ENCODE measurements at places on chromosomes 11 and 22.

GRCh38 chr22:35308480-35309021 is 8.9 kb downstream of the TOM1 start:
- DNase-seq: peak; percentile 34

DNA sequence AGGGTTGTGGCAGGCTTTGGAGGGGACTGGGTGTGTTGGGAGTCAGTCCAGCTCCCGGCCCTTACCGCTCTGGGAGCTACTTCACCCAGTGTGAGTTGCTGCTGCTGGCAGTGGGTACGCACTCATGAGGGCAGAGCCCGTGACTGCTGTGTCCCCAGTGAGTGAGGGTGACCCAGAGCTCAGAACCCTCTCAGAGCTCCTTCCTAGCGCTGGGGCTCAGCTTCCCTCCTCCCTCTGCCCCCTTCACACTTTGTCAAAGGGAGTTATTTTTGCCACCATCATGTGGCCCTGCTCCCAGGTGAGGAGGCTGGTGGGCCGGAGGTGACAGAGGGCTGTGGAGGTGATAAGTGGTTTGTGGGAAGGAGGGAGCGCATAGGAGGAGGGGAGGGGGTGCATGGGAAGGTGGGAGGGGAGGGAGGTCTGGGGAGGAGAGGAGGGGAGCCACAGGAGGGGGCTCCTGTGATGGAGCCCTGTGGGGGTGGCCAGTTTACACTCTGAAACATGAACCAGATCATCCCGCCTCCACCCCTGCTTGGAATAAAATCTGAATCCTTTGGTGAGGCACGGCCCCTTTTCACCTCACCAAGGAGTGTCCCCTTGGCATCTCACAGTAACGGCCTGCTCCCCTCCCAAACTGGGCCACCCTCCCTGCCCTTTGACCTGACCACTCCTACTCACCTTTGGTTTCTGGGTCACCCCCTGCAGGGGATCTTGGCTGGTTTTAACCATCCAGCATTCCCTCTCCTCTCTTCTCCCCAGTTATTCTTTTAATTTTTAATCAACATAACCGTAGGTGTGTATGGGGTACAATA is 9.9 kb downstream of the NDUFV1 start:
- DNase-seq: no peak

- DNase-seq: no peak
These were observed 22.9 kb upstream of the SLC22A12 start for GRCh38 chr11:64568041-64568571.

DNA sequence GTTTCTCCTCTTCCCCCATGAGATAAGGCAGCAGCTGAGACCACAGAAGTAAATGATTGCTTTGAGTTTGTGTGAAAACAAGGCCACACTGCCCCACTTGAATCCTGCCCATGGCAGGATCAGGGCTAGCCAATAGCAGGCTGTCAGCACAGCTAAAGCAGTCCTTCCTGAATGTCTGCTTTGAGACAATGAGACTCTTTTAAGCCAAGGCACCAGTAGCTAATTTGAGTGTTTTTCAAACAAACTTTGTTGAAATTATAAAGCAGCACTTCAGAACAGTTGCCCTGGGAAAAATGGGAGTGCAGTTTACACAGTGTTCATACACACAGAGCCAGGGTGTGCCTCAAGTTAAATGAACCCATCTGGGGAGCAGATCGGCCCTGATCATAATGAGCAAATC is 103.5 kb upstream of the OR5AK2 start:
- DNase-seq: no peak

DNA sequence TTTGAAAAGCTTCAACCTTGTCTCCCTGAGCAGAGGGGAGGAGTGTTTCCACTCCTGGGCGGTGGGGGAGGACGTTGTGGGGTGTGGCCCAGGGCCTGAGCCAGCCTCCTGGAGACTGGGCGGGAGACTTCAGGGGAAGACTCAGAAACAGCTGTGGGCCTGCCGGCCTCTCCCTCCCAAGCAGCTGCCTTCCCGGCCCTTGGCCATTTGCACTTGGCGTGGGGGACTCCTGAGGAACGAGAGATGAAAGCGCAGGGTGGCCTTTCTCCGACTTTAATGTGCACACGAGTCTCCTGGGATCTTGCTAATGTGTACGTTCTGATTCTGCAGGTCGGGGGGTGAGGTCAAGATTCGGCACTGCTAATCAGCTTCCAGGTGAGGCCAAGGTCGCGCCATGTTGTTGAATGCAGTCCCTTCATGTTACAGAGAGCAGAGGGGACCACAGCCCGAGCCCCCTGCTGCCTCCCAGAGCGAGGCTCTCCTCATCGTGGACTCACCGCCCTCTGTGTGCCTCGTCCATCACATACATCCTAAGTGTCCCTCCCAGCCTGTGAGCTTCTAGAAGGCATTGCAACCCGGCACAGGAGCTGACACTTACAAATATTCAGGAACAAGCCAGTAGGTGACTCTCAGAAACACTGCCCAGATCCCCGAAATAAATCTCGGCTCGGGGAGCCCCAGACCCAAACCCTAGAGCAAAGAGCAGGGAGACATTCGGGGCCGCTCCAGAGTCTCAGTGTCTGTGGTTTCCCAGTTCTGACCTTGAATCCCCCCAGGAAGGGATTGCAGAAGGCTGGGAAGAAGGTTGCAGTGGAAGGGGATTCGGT is 7.7 kb downstream of the LIF start:
- no peak for DNase-seq

GRCh38 chr11:88327061-88327460 is 10.5 kb downstream of the CTSC start:
- no peak for DNase-seq

DNA sequence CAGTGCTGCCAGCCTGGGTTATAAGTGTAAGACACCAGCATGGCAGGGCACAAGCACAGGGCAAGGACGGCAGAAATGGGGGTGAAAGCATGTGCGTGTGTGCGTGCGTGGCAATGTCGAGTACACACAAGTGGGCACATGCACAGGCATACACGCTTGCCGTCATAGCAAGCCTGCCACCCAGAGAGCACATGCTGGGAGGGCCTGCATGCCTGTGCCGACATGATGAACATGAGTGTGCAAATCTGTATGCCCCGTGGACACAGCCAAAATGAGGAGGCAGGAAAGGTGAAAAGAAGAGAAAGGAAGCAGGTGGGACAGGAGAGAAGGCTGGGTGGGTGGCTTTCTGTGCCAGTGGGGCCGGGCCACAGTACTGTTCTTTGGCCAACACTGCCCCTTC is 62.9 kb downstream of the NECTIN1 start:
- no peak for DNase-seq

GRCh38 chr22:47587861-47588577 is 825.6 kb downstream of the TBC1D22A start:
- DNase-seq: no peak

DNA sequence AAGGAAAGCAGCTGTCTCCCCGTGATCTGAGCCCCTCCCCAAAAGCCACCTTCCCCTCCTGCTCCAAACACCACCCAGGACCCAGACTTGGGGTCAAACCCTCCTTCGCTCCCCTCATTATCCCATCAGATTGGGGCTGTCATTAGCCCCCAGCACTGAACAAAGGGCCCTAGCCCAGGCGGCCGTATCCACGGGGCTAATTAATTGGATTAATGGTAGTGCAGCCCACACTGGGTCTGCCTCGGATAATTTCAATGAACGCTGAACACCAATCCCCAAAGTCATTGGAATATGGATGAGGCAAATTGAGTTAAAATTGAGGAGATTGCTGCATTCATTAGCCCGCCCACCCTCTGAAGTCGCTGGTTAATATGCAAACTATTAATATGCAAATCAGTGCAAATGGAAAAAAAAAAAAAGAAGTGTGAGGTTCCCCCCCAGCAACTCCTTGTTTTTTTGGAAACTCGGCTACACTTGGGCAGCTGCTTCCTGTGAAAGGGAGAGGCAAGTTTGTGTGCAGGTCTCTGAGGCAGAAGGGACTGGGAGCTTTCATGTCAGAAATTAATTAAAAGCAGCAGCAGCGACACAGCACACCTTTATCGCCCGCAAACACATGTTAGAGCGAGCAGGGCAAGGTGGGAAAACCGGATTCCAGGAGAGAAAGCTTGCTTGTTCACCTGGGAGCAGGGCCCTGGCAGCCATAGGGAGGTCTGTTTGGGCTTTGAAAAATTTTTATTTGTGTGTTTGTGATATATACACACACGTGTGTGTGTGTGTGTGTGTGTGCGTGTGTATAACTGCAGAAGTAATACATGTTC is 517.8 kb downstream of the MIAT start:
- no peak for DNase-seq

DNA sequence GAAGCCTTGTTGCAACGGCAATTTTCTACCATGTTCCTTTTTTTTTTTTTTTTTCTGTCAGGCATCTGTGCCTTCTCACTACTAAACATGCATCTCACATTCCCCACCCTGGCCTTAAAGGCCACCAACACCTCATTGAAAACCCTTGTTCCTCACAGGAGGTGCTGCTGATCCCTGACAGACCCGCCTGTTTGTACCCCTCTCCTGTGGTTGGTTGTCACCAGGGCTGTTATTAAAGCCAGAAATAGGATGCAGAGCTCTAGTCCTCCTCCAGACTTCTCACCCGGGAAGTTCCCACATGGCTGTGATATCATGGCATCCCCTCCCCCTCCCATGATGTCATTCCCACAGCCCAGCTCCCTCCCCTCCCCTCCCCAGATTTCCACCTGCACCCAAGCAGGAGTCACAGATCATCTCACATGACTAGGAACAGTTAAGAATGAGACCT is 302.8 kb upstream of the NCAM1 start:
- DNase-seq: no peak

GRCh38 chr11:28342716-28343115 is 234.5 kb downstream of the METTL15 start:
- no peak for DNase-seq

DNA sequence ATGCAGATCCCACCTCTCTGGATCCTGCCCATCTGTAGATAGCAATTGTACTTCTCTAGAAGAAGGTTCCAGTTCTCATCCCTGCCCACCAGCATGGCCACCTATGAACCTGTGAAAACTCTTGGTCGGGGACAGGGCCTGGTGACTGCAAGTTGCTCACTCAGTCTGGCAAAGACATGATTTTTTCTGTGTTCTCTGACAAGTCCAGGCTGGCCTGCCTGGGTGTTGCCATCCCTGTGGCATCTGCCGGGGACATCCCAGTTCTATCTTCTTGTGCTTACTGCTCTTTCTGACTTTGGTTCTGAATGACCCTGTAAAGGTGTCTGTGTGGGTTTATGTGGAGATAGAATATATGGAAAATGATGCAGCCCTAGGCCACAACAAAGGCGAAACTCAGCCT is 545.8 kb downstream of the INSC start:
- DNase-seq: no peak

- DNase-seq: no peak
These were observed 43.1 kb downstream of the BUD13 start for GRCh38 chr11:116729501-116730240.

GRCh38 chr11:81497202-81497804 is 1236.4 kb downstream of the FAM181B start:
- peak; percentile 7 for DNase-seq

DNA sequence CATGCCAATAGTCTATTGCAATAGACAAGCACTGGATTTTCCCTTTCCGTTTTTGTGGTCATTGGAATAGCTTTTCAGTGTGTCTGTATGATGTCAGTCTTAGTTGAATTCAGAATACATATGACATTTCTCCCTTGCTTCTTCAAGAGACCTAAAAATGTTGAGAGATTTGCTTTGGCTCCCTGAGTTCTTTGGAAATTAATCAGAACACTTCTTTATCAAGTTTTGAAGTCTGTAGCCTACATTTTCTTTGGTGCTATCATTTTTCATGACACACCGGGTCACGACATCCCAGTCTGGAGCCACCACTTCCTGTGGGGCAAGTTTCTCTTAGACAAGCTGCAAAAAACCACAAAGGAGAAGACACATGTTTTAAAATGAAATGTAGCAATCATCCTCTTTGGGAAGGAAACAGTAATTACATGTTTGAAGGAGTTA is 847.1 kb downstream of the OPCML start:
- DNase-seq: no peak

DNA sequence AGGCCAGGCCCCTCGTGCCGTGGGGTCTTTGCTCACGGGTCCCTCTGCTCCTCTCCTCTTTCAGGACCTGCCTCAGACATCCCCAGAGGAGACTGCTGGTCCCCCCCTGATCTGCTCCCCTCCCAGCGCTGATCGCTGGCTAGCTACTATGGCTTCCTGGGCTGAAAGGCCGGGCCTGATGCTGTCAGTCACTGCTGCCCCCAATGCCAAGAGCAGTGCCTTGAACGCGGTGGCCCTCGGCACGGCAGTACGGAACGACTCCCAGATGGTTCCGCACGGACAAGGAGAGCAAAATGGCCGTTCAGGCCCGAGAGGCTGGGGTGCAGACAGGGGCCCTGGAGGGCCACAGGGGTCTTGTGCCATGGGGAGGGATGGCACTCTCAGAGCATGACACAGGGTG is 21.5 kb downstream of the SULT4A1 start:
- no peak for DNase-seq

GRCh38 chr11:1939006-1939625 is 8.0 kb upstream of the MRPL23 start:
- no peak for DNase-seq

DNA sequence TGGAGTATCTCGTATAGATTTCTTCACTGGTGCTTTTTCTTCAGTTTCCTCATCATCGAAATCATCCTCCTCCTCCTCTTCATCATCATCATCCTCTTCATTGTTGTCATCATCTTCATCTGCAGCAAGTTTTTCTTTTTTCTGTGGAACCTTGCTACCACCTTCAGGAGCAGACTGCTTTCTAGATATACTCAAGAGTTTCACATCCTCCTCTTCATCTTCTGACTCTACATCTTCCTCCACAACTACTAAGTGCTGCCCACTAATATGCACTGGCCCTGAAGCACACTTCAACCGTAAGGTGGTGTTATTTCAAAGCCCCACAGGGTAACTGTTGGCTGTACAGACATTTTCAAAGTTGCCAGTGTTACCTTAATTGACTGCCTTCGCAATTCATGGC is 17.1 kb downstream of the OR2AT4 start:
- no peak for DNase-seq

DNA sequence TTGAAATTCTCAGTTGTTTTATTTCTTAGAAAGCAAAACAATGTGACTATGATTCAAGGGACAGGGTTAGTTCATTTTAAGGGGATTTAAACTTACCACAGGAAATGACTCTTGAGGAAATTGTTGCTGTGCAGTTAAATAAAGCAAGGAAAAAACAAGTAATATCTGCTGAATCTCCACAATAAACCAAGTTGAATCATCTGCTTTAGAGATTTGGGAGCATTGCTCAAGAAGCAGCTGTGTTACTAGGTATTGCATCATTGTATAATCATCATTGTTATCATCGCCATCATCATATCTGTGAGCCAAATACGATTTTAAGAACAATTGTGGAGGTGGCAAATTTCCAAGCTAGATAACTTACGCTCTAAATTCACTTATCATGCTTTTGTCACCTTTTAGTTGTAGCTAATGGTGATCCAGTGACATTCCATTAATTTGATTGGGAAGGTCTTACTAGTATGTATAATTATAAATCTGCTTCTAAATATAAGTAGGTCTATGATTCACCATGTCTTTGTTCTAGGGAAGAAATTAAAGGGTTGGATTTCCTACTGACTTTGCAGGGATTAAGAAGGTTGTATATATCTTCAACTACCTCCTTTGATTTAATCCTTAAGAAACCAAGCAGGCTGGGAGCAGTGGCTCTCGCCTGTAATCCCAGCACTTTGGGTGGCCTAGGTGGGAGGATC is 19.9 kb downstream of the MMP10 start:
- no peak for DNase-seq
